ENCODE measurements at places on chromosomes 5 and 9.

- no peak overlapping the region for H3K4me3 ChIP-seq
- H3K36me3 ChIP-seq, result no peaks in the 10 kb centered on the region
- H3K27me3 ChIP-seq, result no peaks in the 10 kb centered on the region
- peak overlapping the region; percentile 1 for H3K27ac ChIP-seq
- peaks cover 5% of the 10 kb centered on the region for H3K4me1 ChIP-seq
- DNase-seq, result no peak
These were observed 176.5 kb downstream of the SNX18 start for GRCh38 chr5:54693936-54694657.

- no peaks in the 10 kb centered on the region for H3K27me3 ChIP-seq
- H3K4me3 ChIP-seq, result no peak overlapping the region
- H3K36me3 ChIP-seq, result no peaks in the 10 kb centered on the region
- no peak overlapping the region for H3K27ac ChIP-seq
- DNase-seq, result no peak
- no peaks in the 10 kb centered on the region for H3K4me1 ChIP-seq
These were observed 154.1 kb downstream of the TAF11L14 start for GRCh38 chr5:17788351-17788750.

DNA sequence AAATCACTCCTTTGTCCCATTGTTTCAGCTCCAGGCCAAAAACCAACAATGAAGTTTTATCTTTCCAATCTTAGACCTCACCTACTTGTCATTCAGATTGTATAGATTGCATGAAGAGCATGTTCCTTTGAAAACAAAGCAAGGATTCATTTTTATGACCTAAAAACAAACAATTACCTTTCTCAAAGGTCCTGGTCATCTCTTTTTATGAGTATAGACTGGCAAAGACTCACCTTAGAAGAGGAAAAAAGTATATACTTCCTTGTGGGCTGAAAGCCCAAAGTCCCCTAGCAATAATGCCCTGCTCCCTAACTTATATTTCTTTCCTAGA is 28.4 kb upstream of the TLE1 start:
- H3K27me3 ChIP-seq, result no peaks in the 10 kb centered on the region
- no peaks in the 10 kb centered on the region for H3K36me3 ChIP-seq
- no peak overlapping the region for H3K27ac ChIP-seq
- no peak overlapping the region for H3K4me3 ChIP-seq
- H3K4me1 ChIP-seq, result peaks cover 4% of the 10 kb centered on the region

DNA sequence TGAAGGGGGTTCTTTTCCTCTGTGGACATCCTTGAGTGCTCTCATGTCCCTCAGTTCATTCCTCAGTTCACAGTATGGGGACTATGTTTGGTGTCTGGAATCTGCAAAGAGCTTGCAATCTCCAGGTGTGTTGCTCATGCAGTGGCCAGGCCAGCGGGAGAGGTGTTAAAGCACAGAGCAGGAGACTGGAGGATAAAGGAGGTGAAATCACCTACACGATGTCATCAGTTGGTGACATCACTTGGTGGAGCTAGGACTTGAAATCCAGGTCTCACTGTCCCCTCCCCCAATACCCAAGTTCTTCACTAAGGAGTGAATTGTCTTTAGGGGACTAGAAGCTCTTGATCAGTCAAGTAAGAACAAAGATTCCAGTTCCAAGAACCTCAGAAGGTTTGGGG is 197.3 kb upstream of the ZNF618 start:
- no peak overlapping the region for H3K27ac ChIP-seq
- H3K4me3 ChIP-seq, result no peak overlapping the region
- DNase-seq, result no peak

DNA sequence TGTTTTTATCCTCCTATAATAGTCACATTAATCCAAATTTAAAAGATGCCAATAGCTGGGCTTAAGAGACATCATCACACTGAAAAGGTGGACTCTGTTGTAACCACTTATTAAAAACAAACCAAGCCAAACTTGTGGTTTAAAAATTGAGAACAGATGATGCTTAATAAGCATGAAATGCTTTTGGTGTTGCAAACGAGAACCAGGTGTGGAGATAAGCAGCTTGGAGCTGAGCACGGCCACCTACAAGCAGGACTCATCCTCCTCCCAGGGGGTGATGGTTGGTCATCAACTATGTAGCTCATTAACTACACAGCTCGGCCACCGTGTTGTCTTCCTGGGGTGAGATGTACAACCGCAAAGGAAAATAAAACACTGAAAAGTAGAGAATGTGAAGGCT is 154.4 kb downstream of the NPR3 start:
- no peak for DNase-seq
- H3K27ac ChIP-seq, result no peak overlapping the region
- no peaks in the 10 kb centered on the region for H3K27me3 ChIP-seq
- H3K4me3 ChIP-seq, result no peak overlapping the region
- no peaks in the 10 kb centered on the region for H3K4me1 ChIP-seq
- no peaks in the 10 kb centered on the region for H3K36me3 ChIP-seq

DNA sequence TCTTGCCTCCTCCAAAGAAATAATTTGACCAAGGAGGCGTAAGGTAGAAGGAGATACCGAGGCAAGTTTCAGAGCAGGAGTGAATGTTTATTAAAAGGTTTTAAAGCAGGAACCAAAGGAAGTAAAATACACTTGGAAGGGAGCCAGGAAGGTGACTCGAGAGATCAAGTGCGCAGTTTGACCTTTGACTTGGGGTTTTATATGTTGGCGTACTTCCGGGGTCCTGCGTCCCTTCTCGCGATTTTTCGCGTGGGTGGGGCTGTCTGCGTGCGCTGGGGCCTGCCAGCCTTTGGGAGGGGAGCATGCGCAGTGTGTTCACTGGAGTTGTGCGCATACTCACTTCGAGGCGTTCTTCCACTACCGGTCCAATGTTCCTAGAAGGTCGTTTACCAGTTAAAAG is 166.0 kb upstream of the IRX2 start:
- H3K4me1 ChIP-seq, result no peaks in the 10 kb centered on the region
- no peak overlapping the region for H3K27ac ChIP-seq
- no peaks in the 10 kb centered on the region for H3K36me3 ChIP-seq
- no peak for DNase-seq
- no peaks in the 10 kb centered on the region for H3K27me3 ChIP-seq

DNA sequence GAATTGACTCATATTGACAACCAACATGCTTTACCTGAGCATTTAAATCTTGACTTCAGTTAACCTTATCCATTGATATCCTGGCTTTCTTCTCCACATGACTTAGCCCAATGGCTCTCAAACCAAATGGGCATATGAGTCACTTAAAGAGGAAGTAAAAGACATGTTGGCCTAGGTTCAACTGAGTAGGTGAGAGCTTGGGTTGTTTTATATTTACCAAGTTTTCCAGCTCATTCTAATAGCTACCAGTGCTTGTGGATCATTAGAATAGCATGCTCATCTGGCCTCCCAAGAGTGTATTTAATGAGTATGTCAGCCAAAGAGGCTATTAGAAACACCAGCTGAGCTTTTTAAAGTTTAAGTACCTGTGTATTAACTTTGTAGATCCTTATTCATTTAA is 1049.0 kb downstream of the PTPRD start:
- no peak for DNase-seq
- no peak overlapping the region for H3K4me3 ChIP-seq
- no peaks in the 10 kb centered on the region for H3K4me1 ChIP-seq
- no peak overlapping the region for H3K27ac ChIP-seq
- no peaks in the 10 kb centered on the region for H3K27me3 ChIP-seq
- no peaks in the 10 kb centered on the region for H3K36me3 ChIP-seq

DNA sequence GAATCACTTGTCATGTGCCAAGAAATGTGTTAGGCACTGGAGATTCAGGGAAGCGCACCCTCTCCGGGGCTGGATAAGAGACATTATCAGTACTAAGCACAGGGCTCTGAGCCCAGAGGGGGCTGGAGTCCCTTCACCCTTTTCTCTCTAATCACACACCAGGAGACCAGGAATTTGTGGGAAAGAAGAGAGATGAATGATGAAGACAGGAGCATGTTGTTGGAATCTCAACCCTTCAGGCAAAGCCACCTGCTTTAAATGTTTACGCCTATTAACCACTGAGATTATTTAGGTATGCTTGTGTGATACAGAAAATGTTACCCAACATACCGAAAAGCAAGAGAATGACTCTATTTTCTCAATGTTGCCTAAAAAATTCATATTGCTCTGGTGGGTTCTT is 119.8 kb downstream of the ENTREP1 start:
- no peak for DNase-seq
- no peaks in the 10 kb centered on the region for H3K27me3 ChIP-seq
- no peak overlapping the region for H3K4me3 ChIP-seq
- no peaks in the 10 kb centered on the region for H3K4me1 ChIP-seq

DNA sequence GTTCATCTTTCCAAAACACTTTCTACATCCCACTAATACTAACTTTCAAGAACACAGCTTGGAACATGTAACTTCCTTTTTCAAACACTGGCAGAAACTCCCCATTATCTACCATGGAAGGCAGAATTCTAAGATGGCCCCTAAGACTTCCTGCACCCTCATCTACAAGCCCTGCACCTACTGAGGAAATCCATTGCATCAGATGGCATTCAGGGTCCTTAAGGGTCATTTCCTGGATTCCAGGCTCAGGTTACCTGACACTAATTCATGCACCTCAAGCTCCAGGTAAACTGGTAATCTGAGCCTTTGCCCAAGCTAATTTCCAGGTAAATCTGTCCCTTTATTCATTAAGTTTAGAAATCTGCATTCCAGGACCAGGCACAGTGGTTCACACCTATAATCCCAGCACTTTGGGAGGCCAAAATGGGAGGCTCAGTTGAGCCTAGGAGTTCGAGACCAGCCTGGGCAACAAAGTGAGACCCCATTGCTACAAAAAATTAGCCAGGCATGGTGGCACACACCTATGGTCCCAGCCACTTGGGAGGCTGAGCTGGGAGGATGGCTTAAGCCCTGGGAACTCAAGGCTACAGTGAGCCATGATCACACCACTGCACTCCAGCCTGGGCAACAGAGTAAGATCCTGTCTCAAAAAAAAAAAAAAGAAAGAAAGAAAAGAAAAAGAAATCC is 91.6 kb downstream of the NFIB start:
- no peaks in the 10 kb centered on the region for H3K36me3 ChIP-seq
- H3K27ac ChIP-seq, result no peak overlapping the region
- DNase-seq, result no peak
- H3K4me1 ChIP-seq, result no peaks in the 10 kb centered on the region

DNA sequence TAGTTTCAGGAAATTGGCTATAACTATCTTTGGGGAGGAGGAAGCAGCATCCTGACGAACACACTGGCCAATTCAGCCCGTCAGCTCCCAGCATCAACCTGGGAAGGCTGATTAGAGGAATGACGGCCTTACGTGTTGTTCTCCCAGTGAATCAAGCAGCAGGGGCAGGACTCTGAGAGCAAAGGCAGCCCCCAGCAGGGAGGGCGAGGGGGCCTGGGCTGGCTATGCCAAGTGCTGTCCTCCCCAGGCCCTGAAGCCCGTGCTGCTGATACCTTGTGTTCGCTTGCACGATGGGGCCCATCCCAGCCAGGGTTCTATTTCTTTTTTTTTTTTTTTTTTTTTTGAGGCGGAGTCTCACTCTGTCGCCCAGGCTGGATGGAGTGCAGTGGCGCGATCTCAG is 254.1 kb downstream of the FSTL4 start:
- no peaks in the 10 kb centered on the region for H3K27me3 ChIP-seq
- no peak overlapping the region for H3K27ac ChIP-seq
- H3K4me1 ChIP-seq, result no peaks in the 10 kb centered on the region
- H3K4me3 ChIP-seq, result no peak overlapping the region
- no peak for DNase-seq

All from esophagus squamous epithelium (tissue), 5 donors.